Colonic mucosa (tissue), 4 donors: ENCODE measurements at places on chromosomes 2 and 18. TPM values are rescaled to one million over a fixed set of nuclear protein-coding genes. Genes with fewer than 3 reads are reported as not detected.
A peak's percentile ranks its signal among the peaks of the same experiment; 100 is the strongest.

GRCh38 chr2:153213022-153213421 lies 265.5 kb downstream of the RPRM start:
- no peak for DNase-seq
- no peaks in the 10 kb centered on the region for H3K27me3 ChIP-seq
- no peaks in the 10 kb centered on the region for H3K4me1 ChIP-seq
- H3K4me3 ChIP-seq = no peak overlapping the region
- H3K36me3 ChIP-seq = no peaks in the 10 kb centered on the region

DNA sequence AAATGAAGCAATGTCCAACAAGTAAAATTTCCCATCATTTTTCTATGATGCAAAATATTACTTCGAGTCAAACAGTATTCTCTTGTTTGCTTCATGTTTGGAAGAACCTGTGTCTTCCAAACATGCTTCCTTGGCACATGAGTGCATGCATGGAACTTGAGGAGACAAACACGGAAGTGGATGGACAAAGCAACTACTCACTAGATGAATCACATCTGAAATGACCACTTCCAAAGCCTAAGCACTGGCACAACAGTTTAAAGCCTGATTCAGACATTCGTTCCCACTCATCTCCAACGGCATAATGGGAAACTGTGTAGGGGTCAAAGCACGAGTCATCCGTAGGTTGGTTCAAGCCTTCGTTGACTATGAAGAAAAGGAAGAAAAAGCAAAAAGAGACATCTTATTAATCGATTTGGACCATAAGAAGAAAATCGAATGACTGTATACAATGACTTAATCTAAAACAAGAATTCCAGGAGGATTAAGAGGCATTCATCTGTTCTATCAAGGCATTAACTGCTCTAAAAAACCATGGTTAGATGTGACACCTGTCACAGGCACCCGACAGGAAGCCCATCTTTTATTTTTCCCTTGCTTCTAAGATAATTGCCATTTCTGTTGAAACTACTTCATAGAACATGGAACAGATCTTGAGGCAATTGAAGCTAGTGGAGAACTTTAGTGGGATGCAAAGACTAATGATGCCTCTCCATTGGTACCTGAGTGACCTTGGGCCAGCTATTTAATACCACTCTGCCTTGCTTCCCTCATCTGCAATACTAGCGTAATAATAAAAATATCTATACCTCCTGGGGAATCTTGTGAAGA lies 56.0 kb downstream of the ATIC start:
- H3K27me3 ChIP-seq = no peaks in the 10 kb centered on the region
- no peaks in the 10 kb centered on the region for H3K4me1 ChIP-seq
- no peak for DNase-seq
- no peak overlapping the region for H3K27ac ChIP-seq
- H3K4me3 ChIP-seq = no peak overlapping the region

GRCh38 chr18:28039078-28039477 lies 137.9 kb downstream of the CDH2 start:
- no peak overlapping the region for H3K27ac ChIP-seq
- H3K36me3 ChIP-seq = no peaks in the 10 kb centered on the region
- no peaks in the 10 kb centered on the region for H3K4me1 ChIP-seq
- DNase-seq = no peak
- H3K4me3 ChIP-seq = no peak overlapping the region

Gene KCNS3
- total RNA-seq = 10.7 TPM

GRCh38 chr18:32779010-32779409 lies 6.2 kb upstream of the KLHL14 start:
- H3K4me3 ChIP-seq = no peak overlapping the region
- DNase-seq = no peak
- no peaks in the 10 kb centered on the region for H3K27me3 ChIP-seq
- no peaks in the 10 kb centered on the region for H3K4me1 ChIP-seq
- H3K36me3 ChIP-seq = no peaks in the 10 kb centered on the region

DNA sequence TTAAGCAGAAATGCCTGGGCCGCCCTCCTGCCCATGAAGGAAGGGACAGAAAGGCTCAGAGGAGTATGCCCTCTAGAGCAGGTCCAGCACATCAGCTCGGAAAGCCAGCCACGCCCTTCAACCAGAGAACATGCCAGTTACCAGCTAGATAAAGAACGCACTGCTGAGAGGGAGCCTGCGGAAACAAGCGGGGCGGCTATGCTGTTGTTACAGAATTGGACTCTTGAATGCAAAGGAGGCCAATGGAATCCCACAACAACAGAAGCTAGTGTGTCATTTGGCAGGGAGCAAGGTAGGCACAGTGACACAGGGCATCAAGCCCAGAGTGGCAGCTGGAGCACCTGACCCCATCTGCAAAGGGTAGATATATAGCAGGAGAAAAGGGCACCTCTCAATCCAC lies 242.9 kb upstream of the ID2 start:
- H3K36me3 ChIP-seq = no peaks in the 10 kb centered on the region
- H3K27ac ChIP-seq = no peak overlapping the region
- peak; percentile 55 for DNase-seq
- H3K4me1 ChIP-seq = no peaks in the 10 kb centered on the region

Gene UBE2F
- total RNA-seq = 54.7 TPM

DNA sequence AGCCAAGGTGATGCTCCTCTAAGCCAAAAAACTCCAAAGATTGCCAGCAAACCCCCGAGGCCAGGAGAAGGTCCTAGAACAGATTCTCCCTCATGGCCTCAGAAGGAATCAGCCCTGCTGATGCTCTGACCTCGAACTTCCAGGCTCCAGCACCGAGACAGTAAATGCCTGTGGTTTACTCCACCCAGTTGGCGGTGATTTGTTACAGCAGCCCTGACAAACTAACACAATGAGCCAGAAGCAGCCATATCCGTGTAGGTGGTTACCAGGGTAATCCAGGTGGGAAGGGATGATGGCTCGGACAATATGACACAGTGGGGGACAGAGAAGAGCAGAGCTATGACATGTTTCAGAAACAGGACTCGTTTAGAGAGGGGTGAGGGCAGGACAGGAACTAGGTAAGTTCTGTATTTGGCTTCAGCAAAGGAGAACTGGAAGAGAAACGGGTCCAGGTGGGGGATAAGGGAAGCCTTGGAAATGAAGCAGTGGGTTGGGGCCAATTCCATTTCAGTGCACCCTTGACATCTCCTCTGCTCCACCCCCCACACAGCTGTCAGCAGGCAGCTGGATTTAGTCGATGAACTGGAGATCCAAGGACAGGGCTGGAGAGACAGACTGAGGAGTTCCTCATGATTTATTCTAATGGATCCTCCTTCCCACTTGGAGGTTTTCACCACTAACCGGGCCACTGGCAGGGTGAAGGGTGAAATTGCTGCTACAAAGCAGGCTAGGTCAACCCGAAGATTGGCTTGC lies 179.7 kb upstream of the SH3BP4 start:
- no peak for DNase-seq
- no peak overlapping the region for H3K4me3 ChIP-seq
- H3K27ac ChIP-seq = no peak overlapping the region

DNA sequence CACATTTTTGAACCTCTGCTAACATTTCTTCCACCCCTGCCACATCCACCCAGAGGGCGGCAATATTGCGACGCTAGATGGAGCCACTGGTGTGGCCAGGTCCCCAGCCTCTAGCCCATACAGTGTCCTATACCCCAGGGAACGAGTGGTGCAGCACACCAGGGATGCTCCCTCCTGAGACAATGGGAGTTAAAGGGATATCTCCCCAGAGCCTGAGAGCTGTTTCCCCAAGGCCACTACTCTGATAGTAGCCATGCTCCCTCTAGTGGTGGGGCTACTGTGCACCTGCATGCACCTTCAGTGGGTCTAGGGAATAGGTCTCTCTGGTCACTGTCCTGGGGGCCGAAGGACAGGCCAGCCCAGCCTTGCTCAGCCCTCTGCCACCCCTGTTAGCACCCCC lies 336.4 kb upstream of the FSHR start:
- H3K27ac ChIP-seq = no peak overlapping the region
- no peaks in the 10 kb centered on the region for H3K27me3 ChIP-seq
- peak; percentile 28 for DNase-seq
- no peak overlapping the region for H3K4me3 ChIP-seq
- H3K36me3 ChIP-seq = no peaks in the 10 kb centered on the region

Gene CAPN13
- total RNA-seq = 31.2 TPM

GRCh38 chr2:217262911-217263310 lies 403.0 kb upstream of the TNP1 start:
- DNase-seq = no peak
- no peaks in the 10 kb centered on the region for H3K36me3 ChIP-seq
- no peak overlapping the region for H3K4me3 ChIP-seq

Gene PLA2R1
- 3.2 TPM for total RNA-seq

Gene FEV
- total RNA-seq = 2.9 TPM

GRCh38 chr2:60555066-60555782 lies 1.8 kb upstream of the BCL11A start:
- H3K4me1 ChIP-seq = peaks cover 4% of the 10 kb centered on the region
- H3K27ac ChIP-seq = peak overlapping the region; percentile 79
- no peaks in the 10 kb centered on the region for H3K27me3 ChIP-seq
- H3K36me3 ChIP-seq = no peaks in the 10 kb centered on the region

- H3K36me3 ChIP-seq = no peaks in the 10 kb centered on the region
- no peaks in the 10 kb centered on the region for H3K27me3 ChIP-seq
- no peak for DNase-seq
- H3K4me3 ChIP-seq = no peak overlapping the region
- no peak overlapping the region for H3K27ac ChIP-seq
These were observed 23.7 kb upstream of the SMAD7 start for GRCh38 chr18:48974304-48975119.

DNA sequence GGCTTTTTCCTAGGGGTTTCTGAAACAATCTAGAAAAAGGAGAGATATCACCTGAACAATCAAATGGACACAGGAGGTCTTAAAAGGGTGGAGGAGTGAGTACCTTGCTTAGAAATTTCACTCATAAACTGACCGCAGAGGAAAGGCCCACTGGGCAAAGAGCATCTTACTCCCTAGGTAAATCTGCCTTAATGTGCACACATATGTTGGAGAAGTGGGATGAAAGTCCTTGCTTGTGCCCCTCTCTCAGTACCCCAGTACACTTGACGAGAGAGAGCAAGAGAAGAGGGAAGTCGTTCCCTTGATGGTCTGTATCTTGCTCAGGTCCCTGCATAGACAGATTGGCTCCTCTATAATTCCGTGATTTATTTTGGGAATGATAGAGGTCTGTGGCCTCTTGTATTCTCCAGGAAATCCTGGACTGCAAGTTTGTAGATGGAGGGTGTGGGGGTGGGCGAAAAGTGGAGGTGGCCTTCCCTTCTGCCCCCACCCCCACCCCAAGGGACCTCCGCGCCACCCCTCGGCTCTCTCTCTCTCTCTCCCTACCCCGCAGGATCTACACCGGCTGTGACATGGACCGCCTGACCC lies 6.8 kb downstream of the TBR1 start:
- H3K4me1 ChIP-seq = peaks cover 4% of the 10 kb centered on the region
- H3K36me3 ChIP-seq = no peaks in the 10 kb centered on the region
- no peak for DNase-seq
- peak overlapping the region; percentile 37 for H3K4me3 ChIP-seq

DNA sequence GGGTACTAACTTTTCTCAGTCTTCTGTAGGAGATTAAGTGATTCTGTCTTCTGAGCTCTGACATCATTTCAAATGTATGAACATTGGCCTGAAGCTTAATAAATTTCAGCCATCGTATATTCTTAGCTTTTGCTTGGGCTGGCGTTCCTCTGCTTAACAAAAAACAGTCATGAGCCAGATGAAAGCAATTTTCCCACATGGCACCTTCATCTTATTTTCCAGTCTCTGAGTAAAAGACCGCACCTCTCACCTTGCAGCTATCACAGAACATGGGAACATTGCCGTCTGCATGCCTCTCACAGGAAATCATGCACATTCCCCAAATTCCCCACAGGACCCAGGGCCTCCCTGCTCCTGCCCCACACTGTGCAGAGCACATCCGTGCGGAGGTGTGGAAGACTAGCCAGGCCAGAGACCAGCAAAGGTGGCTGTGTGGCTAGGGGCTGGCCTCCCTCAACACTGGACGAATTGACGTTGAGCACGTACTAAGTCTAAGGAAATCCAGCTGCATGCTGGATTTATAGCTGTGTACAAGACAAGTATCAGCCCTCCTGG lies 531.8 kb upstream of the ID2 start:
- DNase-seq = peak; percentile 9
- H3K36me3 ChIP-seq = no peaks in the 10 kb centered on the region
- no peak overlapping the region for H3K4me3 ChIP-seq
- H3K27ac ChIP-seq = no peak overlapping the region
- no peaks in the 10 kb centered on the region for H3K4me1 ChIP-seq

DNA sequence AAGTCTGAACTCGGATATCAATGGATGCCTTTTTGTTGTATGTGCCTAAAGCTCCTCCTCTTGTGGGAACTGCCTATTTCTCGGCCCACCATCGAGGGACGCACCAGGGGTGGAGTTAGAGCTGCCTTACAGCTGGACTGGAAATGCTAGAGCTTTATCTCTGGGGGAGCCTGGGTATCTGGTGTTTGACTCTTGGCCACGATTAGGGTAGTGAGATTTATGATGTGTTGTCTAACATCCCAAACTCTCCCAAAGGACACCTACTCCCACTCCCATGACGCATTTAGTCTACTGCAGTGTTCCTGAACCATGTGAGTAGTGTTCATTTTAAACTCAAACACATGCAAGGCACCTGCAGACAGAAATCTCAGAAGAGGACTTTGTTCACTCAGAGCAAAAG lies 594.8 kb downstream of the METTL4 start:
- no peaks in the 10 kb centered on the region for H3K4me1 ChIP-seq
- no peaks in the 10 kb centered on the region for H3K36me3 ChIP-seq
- H3K27me3 ChIP-seq = no peaks in the 10 kb centered on the region
- DNase-seq = no peak

DNA sequence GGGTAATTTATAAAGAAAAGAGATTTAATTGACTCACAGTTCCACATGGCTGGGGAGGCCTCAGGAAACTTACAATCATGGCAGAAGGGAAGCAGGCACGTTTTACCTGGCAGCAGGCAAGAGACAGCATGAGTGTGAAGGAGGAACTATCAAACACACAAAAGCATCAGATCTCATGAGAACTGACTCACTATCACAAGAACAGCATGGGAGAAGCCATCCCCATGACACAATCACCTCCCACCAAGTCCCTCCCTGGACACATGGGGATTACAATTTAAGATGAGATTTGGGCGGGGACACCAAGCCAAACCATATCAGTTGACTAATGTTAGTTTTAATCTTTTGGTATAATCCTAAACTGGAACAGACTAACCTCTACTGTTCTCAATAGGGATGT lies 49.1 kb upstream of the CPO start:
- no peaks in the 10 kb centered on the region for H3K36me3 ChIP-seq
- no peak for DNase-seq
- no peak overlapping the region for H3K27ac ChIP-seq
- no peak overlapping the region for H3K4me3 ChIP-seq
- H3K27me3 ChIP-seq = no peaks in the 10 kb centered on the region

Gene DAW1
- not detected for total RNA-seq

Gene CIB4
- not detected for total RNA-seq

- no peaks in the 10 kb centered on the region for H3K27me3 ChIP-seq
- no peak overlapping the region for H3K4me3 ChIP-seq
- H3K4me1 ChIP-seq = no peaks in the 10 kb centered on the region
- H3K36me3 ChIP-seq = no peaks in the 10 kb centered on the region
- DNase-seq = peak; percentile 46
These were observed 121.2 kb downstream of the ZNF521 start for GRCh38 chr18:25230658-25231326.

GRCh38 chr2:181954538-181954883 lies 31.1 kb upstream of the PPP1R1C start:
- no peak for DNase-seq
- H3K36me3 ChIP-seq = no peaks in the 10 kb centered on the region
- no peaks in the 10 kb centered on the region for H3K4me1 ChIP-seq
- no peaks in the 10 kb centered on the region for H3K27me3 ChIP-seq

Gene SPRED2
- total RNA-seq = 36.9 TPM

Gene CRACDL
- total RNA-seq = 22.3 TPM

Gene BOLA3
- total RNA-seq = 95.1 TPM
